ENCODE measurements at places on chromosomes 1 and 21.

GRCh38 chr1:58136387-58136786, 410.1 kb downstream of the OMA1 start:
- no peak for DNase-seq

DNA sequence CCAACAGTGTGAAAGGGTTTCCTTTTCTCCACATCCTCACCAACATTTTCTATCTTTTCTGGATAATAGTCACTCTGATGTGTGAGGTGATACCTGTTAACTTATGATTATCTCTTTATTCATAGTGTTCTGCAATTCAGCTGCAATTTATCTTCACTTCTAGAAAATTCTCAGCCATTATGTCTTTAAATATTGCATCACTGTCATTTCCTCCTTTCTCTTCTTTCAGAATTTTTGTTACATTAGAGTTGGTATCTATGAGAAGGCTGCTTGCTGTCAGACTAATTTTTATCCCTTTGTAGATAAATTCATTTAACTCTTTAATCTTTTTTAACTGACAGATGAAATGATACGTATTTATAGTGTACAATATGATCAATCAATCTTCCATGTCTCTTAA, 30.5 kb upstream of the ATF3 start:
- DNase-seq, result no peak

GRCh38 chr1:151860504-151861187, 7.1 kb upstream of the THEM5 start:
- DNase-seq, result no peak

GRCh38 chr1:28208818-28209441, 23.9 kb downstream of the DNAJC8 start:
- peak; percentile 26 for DNase-seq

DNA sequence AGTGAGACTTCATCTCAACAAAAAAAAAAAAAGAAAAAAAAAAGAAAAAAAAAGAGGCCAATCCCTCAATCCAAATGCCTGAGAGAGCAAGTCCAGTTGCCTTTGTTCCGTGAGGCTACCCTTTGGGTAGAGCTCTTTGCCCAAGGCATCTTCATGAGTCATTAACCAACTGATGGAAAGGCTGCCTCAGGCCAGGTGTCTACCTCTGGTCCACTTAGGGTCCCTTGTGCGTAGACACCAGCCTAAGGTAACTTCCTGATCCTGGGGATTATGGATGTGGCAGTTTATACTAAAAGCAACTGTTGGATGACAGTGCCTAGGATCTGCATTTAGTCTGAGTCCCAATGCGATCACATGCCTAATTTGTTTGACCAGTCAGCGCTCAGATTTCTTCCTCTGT, 20.7 kb upstream of the ZNF326 start:
- no peak for DNase-seq

- no peak for DNase-seq
Measured at GRCh38 chr1:178284058-178284457, 190.2 kb downstream of the RASAL2 start.

GRCh38 chr1:152986578-152986977, 2.7 kb downstream of the SPRR1A start:
- DNase-seq, result no peak

DNA sequence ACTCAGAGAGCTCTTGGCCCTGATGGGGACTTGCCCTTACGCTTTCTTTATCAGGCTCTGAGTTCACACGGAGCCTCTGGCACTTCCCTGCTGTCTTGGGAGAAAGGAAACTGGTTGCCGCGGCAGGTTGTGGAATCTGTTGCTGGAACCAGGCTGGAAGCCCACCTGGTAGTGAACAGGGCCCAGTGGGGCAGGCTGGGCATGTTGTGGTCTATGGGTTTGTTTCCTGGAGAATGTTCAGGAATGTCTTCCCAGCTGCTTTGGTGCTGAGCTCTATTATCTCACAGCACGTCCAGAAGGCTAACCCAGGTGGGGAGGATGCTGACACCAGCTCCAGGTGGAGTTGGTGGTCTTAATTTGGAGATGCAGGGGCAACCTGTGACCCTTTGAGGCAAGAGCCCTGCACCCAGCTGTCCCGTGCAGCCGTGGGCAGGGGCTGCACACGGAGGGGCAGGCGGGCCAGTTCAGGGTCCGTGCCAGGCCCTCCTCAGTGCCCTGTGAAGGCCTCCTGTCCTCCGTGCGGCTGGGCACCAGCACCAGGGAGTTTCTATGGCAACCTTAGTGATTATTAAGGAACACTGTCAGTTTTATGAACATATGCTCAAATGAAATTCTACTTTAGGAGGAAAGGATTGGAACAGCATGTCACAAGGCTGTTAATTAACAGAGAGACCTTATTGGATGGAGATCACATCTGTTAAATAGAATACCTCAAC, 33.3 kb upstream of the TDRD10 start:
- no peak for DNase-seq

GRCh38 chr1:78178816-78179215, 133.1 kb downstream of the GIPC2 start:
- no peak for DNase-seq

GRCh38 chr1:106960412-106960811, 96.1 kb upstream of the PRMT6 start:
- DNase-seq, result no peak

DNA sequence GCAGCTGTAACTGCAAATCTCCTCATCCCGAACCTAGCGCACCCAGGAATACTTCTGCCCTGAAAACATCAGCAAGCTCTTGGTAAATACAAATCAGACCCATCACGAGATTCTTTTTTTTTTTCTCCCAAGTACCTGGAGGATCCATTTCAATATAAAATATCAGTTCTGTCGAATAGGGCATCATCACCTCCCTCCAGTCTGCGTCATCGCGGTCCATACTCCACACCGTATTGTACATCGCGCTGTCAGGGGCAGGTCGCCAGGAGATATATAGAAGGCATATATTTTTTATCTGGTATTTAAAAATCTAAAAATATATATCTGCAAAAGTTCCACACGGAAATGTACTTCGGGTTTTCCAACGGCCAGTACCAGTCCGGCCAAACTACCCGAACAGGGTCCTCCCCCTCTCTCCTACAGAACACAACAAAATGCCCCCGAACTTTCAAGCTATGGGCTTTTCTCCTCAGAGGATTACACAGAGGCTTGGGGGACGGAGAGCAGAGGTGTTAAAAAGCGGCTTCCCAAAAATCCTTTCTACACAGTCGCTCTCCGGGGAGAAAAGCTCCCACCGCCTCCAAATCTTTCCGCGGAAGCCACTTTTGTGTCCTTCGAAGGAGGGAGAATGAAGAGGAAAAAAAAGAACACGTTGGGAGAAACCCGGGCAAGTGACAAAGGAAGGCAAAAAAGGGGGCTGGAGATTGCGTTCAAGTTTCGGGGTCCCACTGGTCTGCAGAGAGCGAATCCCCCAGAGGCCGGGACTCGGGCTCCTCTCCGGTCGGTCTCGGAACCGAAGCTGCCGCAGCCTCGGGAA, 509 bp downstream of the PIK3R3 start:
- peak; percentile 1 for DNase-seq

DNA sequence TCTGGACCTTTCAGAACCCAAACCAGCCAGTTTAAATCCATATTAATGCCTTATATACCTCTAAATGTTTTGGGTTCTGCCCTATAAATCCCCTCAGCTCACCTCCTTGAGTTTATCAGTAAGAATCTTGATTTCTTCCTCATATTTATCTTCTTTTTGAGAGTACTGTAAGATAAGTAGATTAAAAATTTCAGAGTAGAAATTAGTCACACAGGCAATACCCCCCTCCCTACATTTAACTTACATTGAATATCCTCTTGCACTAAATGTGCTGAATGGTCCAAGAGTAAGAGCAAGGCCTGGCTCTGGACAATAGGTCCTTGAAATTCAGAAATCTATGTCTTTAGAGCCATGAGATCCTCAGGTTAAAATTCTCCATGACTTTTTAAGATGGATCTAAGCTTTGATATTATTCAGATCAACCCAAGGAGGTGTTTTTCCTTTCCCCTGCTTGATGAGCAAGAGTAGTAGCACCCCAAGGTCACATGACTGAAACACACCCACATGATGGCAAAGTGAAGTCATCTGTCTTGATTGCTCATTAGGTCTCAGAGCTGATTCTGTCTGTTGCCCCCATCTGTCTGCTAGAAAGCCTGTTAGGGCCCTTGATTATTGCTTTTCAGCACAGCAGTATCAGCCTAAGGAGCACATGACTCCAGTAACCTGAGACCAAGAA, 15.8 kb upstream of the NUP210L start:
- DNase-seq, result no peak

- DNase-seq, result no peak
Measured at GRCh38 chr1:234975122-234975940, 153.3 kb downstream of the TOMM20 start.

GRCh38 chr1:64043288-64043687, 160.1 kb upstream of the UBE2U start:
- no peak for DNase-seq

- DNase-seq, result peak; percentile 55
Measured at GRCh38 chr1:44721485-44722361, 9.2 kb downstream of the RNU5D-1 start.

GRCh38 chr1:77927414-77927813, 39.0 kb downstream of the NEXN start:
- DNase-seq, result no peak

- DNase-seq, result no peak
Measured at GRCh38 chr1:48109390-48110013, 112.3 kb upstream of the TRABD2B start.

DNA sequence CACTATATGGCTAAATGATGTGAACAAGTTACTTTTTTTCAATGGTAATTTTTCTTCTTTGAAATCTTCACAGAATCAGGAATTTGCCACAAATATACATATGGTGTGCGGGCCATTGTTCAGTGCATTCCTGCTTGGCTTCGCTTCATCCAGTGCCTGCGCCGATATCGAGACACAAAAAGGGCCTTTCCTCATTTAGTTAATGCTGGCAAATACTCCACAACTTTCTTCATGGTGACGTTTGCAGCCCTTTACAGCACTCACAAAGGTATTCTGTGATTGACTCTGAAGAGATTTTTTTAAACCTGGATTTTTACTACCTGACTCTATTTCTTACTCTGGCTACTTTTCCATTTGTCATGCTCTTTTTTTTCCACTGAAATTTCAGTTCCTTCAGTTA, 76.2 kb upstream of the KIAA1614 start:
- no peak for DNase-seq

DNA sequence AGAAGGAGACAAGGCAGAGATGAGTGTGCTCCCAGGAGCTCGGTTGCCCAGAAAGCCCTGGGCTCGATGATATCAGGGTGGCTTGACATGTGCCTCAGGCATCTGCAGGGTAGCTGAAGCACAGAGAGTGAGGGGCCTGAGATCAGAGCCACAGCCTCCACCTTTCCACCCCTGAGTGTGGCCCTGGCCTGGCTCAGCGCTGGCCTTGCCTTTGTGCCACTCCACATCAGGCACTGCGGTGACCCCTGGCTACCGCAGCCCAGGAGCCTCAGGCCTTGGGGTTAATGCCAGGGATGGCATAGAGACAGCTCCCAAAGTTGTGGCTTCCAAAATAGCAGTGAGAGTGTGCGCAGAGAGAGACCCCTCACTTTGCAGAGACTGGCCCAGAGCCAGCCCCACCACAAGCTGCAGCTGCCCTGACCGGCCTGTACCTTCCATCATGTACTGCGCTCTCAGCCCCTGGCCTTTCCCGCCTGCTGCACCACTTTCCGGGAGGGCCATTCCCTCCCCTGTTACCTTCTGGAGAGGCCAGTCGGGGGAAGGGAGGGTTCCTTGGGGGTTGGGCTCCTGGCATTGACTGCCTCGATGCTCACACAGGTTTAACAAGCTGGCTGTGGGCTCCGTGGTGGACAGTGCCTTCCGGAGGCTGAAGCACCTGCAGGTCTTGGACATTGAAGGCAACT, 19.5 kb downstream of the PODN start:
- DNase-seq, result no peak

GRCh38 chr1:147272042-147272441, 29.6 kb downstream of the CHD1L start:
- no peak for DNase-seq

DNA sequence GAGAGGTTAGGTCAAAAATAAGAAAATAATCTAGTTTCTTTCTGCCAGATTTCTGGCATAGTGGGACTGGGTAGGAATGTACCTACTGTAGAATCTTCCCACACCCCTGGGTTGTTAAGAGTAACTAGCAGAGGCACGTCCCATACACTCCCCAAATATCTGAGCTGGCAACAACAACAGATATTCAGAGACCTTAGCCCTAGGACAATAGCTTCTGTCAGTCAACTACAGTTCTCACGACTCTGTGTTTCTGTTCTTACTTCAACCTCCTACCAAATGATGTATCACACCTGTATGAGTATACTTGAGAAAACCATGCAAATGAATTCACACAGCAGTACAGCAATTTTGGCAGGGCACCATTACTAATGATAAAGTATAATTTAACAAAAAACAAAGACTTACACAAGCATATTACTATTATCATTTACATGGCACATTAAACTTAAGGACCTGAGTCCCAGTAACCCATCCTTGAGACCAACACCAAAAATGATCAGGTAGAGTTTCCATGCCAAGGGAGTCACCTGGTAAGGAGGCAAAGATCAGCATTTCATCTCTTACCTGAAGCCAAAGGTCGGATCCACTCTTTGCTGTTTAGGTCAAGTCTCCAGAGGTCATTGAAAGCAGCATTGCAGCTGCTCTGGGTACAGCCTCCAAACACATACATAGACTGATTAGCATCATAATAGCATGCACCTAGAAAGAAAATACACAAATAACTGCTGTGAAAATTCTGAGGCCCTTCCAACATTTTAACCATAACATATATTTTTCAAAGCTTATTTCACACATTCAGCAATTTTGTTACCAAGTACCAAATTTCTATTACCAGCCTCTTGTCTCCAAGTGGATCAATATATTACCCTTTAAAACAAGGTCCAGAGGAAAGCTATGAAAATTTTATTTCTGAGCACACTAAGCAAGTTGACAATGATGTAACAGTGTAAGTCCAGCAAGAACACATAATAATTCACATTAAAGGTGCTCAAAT, 57.5 kb upstream of the CPLANE2 start:
- no peak for DNase-seq

DNA sequence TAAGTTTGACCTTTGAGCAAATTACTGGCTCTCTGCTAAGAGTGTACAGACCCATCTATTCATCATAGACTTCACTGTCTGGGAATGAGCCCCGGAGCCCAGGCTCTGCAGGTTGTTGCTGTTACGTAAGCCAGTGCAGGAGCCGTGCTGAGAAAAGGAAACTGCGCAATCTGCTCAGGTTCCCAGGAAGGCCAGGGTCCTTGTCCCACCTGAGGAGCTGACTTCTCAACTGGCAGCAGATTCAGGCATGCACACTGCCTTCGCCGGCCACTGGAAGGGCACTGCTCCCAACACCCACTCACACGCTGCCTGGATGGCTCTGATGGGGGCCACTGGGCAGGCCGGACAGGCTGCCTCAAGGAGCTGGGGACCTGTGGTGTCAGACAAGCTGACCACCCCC, 19.5 kb downstream of the RCAN1 start:
- DNase-seq, result no peak

DNA sequence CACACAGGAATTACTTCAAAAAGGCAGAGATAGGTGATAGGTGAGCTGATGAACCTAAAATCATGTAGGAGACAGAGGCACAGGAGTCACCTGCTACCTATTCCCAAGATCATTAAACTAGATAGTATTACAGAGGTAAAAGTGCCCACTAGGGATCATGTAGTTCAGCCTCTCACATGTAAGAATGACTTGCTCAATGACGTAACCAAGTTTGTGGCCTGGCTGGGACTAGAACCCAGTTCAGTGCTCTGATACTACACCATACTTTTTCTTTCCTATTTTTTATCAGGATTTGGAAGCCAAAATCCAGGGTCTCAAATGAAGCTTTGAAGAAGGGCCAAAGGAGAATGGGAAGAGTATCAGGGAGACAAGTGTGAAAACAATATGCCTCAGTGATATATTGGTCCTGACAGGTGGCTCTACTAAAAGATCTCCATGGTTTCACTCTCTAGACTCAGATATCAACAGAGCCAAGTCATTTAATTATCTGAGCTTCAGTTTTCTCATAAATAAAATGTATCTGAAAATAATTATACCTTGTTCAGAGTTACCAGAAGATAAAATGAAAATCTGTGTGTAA, 87.3 kb upstream of the SLFNL1 start:
- DNase-seq, result no peak

Measured in stimulated activated CD4-positive, alpha-beta T cell treated with anti-CD3 and anti-CD28 coated beads, Interleukin-15, amount 100 ng/mL, for 1 hour (primary cell).